ENCODE measurements at places on chromosomes 7 and 10.

DNA sequence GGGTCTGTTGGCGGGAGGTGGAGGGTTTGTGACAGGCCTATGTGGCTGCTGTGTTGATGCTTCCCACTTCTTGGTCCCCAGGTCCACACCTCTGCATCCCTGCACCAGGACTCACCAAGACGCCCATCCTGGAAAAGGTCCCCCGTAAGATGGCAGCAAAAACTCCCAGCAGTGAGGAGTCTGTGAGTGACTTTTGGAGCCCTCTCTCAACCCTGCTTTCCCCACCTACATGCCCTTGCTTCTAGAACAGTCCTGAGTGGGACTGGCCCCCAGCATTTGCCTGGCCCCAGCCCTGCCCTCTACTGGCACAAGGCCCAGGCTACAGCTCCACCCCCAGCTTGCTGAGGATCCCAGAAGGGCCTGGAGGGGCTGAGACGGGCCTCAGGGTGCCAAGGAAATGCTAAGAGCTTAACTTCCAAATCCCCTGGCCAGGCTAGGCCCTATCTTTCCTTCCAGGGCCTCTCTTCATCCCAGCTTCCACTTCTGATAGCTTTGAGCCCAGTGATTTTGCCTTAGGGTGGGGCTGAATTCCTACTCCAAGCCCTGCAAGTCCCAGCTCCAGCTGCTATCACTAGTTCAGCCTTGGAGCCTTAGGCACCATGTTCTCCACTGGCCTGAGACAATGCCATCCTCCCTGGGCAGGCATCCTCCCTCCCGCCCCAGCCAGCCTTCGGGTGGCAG, 2.7 kb downstream of the CHAT start:
- no peak for DNase-seq

DNA sequence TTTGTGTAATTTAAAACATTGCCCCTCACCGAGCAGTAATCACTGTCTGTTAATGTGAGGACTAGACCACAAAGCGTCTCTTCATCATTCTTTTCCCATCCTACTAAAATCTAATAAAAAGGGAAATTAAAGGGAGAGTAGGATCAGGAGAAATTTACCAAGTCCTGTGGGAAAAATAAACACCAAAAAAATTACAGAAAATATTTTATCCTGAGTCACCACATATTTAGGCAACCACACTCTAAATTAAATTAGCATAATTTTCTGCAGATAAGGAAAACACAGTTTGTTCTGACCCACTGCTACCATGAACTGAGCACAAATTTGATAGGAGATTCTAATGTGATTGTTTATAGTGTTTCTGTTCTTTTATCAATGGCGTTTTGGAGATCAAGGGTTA, 49.3 kb downstream of the CCDC6 start:
- DNase-seq: no peak

DNA sequence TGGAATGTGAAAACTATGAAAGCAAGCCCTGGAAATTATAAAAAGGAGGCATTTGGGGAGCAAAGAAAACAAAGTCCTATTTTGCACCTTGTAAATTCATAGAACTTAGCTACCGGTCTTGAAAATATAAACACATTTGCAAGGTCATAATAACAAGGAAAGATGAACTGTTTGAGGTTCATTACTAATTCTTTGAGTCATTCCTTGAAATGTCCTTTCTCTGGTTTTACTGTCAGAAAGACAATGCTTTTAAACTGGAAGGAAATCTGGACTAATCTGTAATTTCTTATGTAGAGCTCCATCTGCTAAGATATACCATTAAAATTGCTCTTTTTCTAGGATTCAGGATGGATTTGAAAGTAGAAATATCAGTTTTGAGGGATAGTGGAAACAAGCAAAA, 1.4 kb downstream of the ERLIN1 start:
- no peak for DNase-seq

DNA sequence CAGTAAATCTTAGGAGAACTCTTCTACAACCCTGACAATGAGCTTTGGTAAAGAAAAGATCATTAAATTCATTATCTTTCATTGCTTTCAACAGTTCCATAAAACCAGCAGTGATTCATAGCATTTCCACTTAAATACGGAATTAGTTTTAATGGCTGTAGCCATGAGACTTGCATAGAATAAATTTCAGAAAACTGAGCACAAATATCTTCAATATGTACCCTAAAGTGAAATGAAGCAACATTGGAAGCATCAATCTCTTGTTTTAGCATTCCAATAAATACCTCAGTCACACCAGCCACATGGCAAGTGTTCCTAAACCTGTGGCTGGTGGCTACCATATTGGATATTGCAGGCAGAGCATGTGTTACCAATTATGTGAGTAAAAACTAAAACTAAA, 3.6 kb upstream of the RARRES2 start:
- DNase-seq: no peak

- DNase-seq: no peak
Observed at GRCh38 chr10:85224366-85224940, 896.1 kb downstream of the CCSER2 start.

DNA sequence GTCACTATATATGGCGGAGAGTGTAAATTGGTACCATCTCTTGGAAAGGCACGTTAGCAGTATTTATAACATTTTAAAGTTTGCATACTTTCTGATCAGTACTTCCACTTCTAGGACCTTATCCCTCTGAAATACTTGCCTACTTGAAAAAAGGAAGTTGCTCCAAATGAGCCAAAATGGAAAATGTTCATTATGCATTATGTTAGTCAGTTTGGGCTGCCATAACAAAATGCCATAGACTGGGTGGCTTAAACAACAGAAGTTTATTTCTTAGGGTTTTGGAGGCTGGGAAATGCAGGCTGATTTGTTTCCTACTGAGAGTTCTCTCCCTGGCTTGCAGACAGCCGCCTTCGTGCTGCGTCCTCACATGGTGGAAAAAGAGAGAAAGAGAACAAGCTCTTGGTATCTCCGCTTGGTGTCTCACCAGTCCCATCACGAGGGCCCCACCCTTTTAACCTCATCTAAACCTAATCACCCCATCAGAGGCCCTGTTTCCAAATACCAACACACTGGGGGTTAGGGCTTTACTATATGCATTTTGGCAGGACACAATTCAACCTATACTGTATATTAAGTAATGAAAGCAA, 6.9 kb downstream of the SNX10 start:
- no peak for DNase-seq

GRCh38 chr10:64365663-64366062, 844.5 kb downstream of the REEP3 start:
- DNase-seq: no peak
